ENCODE measurements at places on chromosomes 11 and 22.

DNA sequence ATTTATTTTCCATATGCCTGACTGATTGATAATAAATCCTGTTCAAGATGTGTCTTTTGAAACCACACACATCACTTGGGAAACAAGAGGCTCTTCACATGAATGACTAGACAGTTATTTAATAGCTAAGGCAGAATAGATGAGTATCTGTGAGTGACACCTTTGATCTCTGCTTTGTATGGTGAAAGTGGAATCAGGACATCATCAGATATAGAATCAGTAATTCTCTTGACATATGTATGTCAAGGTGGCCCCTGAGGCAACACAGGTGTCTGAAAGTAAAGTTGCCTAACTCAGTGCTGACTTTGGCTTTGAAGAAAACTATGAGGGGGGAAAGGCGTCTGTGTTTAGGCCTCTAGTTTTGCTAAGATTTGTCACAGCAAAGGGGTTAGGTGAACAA is 11.5 kb upstream of the CASP4 start:
- DNase-seq, result no peak

GRCh38 chr11:134633276-134633675 is 221.2 kb upstream of the B3GAT1 start:
- no peak for DNase-seq

GRCh38 chr11:2901854-2902783 is 16.5 kb upstream of the CDKN1C start:
- DNase-seq, result peak; percentile 85

- DNase-seq, result no peak
Observed at GRCh38 chr22:49235463-49236300, 592.0 kb downstream of the BRD1 start.

DNA sequence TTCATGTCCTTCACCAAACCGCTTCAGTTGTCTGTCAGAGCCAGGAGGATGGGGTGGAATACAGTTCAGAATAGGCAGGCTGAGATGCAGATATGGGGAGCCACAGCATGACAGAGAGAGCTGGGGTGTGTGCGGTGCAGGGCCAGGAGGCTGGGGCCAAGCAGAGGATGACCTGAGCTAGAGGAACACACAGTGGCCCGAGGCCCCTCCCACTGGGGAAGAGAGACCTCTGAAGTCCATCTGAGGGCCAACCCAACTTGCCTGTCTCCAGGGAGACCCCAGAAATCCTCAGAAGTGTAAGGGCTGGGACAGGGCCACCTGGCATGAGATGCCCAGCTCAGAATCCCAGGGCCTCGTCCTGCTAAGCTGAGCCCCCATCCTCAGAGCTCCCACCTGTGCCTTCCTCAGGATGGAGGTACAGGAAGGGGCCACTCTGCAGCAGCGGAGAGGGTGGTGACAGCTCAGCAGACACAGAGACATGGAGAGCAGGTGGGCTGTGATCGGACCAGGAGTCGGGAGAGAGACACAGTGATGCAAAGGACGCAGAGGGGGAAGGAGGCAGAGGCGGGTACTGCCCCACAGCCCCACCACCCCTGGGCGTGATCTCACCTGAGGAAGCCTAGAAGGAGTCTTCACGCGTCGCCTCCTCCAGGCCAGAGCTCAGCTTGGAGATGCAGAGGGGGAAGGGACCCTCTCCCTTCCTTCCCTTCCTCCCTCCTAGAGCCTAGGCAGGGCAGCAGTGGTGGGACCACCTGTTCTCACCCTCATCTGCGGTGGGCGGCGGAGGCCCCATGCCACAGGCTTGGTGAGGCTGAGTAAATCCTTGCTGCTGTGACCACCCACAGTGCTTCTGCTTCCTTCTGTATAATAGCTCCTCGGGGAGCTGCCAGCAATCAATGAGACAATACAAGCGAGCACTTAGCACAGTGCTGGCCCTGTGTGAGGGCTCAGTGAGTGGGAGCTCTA is 9.1 kb upstream of the TUB start:
- no peak for DNase-seq

DNA sequence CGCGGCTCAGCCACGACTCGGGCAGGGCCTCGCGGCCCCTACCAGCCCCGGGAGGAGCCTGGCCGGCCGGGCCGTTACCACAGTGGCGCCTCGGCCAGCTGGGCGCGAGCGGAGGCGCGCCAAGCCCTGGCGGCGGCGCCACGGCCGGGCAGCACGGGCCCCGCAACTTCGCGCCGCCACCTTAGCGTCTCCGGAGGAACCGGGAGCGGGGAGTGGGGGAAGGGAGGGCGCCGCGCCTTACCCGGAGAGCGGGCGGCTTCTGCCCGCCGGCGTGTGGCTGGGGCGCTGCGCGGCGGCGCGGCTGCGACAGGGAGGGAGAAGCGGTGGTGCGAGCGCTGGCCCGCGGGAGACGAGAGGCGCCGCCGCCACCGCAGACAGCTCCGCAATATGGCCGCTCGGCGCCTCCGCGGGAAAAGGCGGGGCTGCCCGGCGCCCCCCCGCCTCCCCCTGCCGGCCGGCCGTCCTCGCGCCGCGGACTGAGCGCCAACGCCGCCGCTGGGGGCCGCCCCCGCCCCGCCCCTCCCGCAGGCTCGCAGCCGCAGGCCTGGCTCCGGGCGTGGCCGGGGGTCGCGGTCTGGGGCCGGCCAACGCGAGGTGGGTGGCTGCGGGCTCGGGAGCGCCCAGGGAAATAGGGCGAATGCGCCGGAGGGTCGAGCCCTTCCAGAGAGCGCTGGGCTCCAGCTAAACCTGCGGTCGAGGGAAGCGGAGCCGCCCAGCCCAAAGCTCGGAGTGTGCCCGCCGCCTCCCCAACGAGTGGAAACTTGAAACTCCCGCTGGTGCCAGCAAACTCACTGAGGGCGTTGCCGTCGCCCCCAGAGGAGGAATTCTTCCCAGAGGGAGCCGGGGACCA is at the start of gene RDX:
TSS of gene RDX (minus strand) at position 389 of the 850 bp plus-strand sequence. CDS start 16,922 bp downstream, outside the sequence.
- peak; percentile 60 for DNase-seq

GRCh38 chr11:47144541-47144940 is 32.1 kb downstream of the ARFGAP2 start:
- DNase-seq, result peak; percentile 61

DNA sequence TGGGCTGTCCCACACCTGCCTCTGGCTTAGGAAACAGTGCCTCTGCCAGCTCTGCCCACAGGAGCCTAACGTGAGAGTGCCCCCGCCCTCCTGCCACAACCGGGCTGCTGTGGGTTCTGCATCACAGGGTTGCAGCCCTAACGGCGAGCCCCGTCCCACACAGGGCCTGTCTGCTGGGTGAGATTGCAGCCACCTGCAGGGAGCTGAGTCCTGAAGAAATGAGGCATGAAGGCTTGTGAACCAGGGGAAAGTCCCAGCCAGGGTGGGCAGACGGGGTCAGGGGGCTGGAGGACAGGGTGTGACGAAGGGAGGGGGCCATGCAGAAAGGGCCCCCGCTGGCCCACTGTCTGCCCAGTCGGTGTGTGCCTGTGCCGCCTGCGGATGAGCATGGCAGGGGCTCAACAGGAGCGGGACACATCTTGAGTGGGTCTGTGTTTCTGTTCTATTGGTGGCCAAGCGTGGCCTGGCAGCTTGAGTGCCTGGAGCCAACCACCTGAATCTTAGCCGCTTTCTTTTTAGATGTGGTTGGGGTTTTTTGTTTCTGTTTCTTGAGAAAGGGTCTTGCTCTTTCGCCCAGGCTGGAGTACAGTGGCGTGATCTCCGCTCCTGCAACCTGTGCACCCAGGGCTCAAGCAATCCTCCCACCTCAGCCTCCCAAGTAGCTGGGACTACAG is 38.9 kb downstream of the CTTN start:
- DNase-seq, result no peak

- DNase-seq, result no peak
Observed at GRCh38 chr22:22031183-22031945, 48.8 kb upstream of the TOP3B start.

- DNase-seq, result no peak
Observed at GRCh38 chr11:17898782-17899181, 114.1 kb downstream of the SERGEF start.

DNA sequence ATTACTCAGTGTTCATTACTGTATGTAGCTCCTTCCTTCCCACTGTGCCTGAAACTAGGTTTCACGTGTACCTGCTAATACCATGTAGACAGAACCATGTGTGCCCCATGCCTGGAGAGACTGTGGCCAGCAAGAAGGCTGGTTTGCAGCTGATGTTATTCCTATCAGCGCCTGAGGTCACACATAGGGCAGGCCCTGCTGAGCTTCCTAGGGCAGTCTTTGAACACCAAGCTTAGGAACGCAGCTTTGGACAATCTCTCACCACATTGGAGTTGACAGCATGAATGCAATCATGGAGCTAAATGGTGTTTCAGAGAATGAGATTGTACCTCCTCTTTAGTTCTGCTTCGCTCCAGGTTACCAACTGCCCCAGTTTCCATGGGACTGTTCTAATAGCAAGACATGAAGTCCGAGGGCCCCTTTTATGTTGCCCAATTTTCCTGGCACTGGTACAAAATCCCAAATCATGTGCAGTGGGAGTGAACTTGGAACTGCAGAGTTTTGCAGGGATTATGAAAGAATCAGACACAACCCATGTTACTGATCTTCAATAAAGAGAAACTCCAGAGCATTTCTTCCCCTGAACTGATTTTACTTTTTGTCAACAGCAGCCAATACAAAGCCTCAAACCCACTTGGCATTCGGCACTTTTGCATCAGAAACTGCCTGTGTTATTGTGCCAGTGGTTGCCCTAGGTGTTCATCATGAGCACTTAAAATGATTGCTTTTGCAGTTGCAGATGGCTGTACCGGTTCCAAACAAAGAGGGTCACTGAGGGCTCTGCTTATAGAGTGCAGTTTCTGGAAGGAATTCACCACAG is 154.2 kb upstream of the TTC12 start:
- DNase-seq, result no peak

DNA sequence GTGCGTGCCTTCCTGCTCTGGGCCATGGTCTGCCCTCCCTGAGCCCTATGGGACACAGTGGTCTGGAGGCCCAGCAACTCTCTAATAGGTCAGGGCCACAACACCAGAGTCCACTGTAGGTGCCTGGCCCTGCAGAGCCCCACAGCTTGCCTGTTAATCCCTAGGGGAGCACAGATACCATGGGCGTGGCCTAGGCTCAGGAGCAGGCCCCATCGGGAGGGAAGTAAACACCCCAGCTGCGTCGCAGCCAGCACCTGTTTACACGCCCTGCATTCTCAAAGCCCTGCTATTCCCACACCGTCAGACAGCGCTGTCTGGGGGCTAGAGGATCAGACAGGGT is 2.5 kb downstream of the KCTD17 start:
- DNase-seq, result no peak
